ENCODE measurements at places on chromosomes 12 and 14.

DNA sequence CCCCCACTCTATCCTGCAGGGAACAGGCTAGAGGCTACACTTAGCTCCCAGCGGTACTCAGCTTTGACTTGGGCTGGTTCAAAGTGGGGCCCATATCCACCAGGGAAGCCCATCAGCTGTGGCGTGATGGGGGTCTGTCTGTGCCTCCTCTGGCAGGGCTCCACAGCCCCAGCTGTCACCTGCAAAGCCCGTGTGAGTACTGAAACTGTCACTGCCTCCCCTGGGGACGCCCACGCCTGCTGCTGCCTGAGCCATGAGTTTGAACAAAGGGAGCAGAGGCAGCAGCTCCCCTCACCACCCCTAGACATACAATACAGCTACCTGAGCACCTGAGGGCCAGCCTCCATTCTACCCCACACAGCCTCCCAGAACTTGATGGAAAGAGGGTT lies 5.0 kb downstream of the REM2 start:
- no peak for DNase-seq

GRCh38 chr12:47877081-47877480 lies 27.7 kb downstream of the VDR start:
- no peak for DNase-seq

DNA sequence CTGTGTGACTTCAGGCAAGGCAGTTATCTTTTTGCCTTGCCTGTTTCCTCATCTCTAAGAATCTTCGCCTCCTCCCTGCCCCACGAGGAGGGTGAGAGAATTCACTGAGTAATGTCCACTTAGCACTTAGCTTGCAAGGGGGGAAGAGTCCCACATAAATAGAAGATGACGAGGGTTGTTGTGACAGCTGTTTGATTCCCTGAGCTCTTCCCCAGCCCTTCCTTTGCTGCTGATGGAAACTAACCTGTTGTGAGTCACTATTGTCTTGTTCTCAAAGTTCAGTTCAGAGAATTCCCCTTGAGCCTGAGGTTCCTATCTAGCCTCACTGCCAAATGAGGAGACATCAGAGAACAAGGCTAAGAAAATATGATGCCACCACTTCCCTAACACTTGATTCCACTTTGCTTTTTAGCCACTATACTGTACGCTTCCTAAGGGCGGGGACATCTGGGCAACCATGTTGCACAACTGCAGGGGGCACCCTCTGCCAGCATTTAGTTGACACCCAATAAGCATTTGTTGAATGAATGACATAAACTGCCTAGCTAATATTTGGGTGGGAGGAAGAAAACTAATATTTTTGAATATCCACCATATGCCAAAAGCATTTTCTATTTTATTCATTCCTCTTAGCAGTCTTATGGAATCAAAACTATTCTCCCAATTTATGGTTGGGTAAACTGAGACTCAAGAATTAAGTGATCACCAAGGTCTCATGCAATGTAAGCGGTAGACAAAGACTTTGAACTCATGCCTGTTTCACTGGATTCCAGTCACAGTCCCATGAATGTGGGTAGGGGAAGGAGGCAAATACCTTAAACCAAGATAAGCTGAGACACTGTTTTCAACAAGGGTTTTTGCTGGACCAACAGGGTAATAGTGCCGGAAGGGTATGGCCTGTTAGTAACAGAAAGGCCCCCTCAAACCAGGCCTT lies 77.6 kb downstream of the ZFP36L1 start:
- no peak for DNase-seq

GRCh38 chr14:76930549-76930948 lies 98.0 kb downstream of the IRF2BPL start:
- DNase-seq, result no peak

DNA sequence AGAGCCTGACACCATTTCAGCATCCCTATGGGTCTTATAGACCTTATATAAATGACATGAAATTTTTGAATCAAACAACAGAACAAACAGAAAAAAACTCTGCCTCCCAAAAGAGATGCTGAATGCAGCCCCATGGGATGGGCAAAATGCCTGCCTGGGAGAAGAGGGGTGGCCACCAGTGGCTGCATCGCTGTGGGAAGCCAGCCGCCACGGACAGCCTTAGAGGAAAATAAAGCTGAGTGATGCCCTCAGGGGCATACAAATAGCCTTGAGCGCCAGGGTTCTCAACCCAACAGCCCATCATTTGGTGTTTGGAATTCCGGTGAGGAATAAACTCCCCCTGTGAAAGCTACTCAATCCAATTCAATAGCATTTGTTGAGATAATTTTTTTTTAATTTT lies 22.9 kb downstream of the SYNE3 start:
- DNase-seq, result no peak

DNA sequence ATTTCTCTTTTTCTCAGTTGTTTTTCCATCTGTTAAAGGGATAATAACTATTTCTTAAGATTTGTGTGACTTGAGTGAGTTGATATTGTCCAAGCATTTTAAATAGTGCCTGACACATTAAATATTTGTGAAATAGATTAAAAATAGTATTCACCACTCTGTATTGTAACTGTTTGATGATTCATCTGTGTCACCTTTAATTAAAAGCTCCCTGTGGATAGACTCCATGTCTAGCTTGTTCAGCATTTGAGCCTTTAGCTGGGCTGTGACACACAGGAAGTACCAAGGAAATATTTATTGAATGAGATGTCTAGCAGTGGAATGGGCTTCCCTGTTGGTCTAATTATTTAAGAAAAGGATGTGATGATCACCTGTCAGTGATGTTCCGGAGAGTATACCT lies 1.8 kb upstream of the GLIPR1L2 start:
- DNase-seq, result no peak

DNA sequence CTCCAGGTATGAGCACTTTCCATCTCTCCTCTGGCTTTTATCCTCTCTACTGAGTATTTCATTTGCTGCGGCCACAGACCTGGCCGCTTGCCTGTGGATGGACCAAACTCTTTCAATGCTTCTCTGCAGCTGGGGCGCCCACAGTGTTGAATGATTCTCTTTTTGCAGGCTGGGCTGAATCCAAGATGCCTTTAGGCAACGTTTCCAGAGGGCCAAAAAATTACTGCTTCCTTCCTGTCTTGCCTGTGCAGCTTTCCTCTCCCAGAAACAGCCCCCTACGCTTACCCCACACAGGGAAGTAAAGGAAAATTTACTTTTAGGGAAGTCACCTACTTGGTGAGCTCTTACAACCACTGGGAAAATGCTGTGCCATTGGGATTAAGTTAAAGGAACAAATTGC lies 55.6 kb upstream of the JDP2 start:
- DNase-seq, result no peak

DNA sequence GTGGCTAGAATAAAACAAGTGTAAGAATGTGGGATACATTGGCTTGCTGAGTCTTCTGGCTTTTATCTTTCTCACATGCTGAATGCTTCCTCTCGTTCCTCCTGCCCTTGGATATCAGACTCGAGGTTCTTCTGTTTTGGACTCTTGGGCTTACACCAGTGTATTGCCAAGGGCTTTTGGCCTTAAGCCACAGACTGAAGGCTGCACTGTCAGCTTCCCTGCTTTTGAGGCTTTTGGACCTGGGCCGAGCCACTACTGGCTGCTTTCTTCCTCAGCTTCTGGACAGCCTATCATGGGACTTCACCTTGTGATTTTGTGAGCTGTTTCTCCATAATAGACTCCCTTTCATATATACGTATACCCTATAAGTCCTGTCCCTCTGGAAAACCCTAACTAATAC lies 300.9 kb upstream of the STXBP6 start:
- no peak for DNase-seq

DNA sequence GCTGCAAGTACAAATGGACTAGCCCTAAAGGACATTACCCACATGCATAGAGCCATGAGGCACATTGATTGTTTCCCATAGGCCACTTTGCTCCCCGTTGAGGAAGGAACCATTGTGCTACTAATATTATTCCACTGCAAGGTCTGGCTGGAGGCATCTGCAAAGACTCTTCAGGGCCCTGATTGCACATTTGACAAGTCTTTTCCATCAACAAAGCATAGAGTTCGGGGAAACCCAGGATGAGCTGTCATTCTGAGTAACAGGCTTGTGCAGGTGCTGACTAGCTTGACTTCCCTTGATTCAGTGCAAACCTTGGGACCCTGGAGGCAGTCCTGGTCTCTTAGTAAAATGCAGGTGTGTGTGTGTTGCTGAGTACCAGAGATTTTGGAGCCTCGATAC lies 73.8 kb downstream of the SUSD6 start:
- DNase-seq, result no peak

- no peak for DNase-seq
These were observed 59.3 kb upstream of the DIO3 start for GRCh38 chr14:101501858-101502615.

GRCh38 chr12:121947981-121948380 lies 29.6 kb downstream of the CFAP251 start:
- DNase-seq, result no peak

DNA sequence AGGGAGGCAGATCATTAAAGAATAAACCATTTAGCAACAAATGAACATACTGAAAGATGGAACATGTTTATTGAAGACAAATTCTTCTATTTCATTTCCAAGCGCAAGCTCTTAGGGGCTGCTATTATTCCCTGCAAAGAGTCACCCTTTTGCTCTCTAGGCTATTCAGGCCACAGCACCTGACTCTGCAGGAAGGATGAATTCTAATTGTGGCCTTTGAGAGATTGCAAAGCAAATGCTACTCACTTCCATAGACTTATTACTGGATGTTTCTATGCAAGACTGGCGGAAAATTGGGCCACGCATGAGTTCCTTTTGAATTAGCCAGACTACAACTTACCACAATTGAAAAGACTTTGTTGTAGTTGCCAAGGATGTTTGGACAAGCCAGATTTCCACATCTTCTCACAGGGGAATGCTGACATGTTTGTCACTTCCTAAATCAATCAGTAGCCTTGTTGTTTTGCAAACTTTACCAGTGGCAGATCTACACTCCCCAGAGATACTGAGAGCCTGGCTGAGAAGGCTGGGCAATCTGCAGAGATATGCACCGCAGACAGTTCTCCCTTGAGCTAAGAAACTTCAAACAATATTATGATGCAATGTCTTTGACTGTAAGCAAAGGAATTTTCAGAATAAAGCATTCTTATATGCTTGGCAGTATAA lies 334.3 kb upstream of the SYT1 start:
- DNase-seq, result no peak

- no peak for DNase-seq
These were observed 4.0 kb downstream of the AHNAK2 start for GRCh38 chr14:104974146-104974541.

- DNase-seq, result no peak
These were observed 28.2 kb downstream of the PALS1 start for GRCh38 chr14:67269298-67270060.

GRCh38 chr12:121451961-121452339 lies 52.0 kb downstream of the RNF34 start:
- DNase-seq, result no peak
